ENCODE measurements at places on chromosomes 11 and 22.
A peak's percentile ranks its signal among the peaks of the same experiment; 100 is the strongest.

DNA sequence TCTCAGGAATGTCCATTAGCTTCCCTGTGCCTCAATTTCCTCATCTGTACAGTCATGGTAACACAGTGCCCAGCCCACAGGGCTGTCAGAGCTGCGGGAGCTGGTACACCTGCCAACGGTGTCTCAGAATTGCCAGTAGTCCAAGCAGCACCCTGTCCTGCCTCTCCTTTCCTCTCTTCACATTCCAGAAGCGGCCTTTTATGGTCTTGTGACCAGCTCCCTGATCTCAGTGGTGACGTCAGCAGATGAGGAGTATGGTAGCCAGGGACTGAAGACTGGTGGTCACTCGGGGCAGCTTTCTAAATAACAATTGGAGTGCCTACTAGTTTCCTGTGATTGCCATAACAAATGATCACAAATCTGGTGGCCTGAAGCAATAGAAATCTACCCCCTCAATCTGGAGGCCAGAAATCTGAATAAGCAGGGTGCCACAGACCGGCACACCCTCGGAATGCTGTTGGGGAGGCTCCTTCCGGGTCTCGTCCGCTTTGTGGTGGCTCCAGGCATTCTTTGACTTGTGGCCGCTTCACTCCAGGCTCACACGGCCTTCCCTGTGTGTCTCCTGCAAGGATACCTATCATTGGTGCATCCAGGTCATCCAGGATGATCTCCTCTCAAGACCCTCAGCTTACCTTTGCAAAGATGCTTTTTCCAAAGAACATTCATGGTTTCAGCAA lies 2.1 kb downstream of the FADD start:
- no peak for DNase-seq

DNA sequence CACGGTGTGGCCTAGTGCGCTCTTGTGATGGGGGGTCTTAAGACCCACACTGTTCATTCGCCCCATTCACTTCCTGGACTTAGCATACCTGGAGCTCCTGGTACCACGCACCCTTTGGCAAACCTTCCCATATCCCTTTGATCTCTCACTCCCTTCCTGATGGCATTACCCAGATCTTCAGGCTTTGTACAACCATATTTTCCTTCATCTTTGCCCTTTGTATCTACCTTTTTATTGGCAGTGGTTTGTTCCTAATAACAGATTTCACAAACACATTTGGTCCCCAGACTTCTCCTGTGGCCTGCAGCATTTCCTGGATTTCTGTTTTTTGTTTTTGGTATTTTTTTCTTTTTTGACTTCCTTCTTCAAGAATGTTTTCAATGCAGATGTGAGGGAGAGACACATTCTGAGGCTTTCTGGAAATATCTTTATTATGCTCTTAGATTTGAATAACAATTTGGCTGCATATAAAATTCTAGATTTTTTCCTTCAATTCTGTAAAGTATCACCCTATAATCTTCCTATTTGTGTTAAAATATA lies 16.1 kb upstream of the IFITM3 start:
- no peak for DNase-seq

GRCh38 chr11:115930291-115930690 lies 426.1 kb upstream of the CADM1 start:
- DNase-seq: no peak

GRCh38 chr11:61685617-61685967 lies 5.4 kb downstream of the DAGLA start:
- no peak for DNase-seq

GRCh38 chr11:78828676-78829075 lies 254.0 kb upstream of the NARS2 start:
- no peak for DNase-seq

DNA sequence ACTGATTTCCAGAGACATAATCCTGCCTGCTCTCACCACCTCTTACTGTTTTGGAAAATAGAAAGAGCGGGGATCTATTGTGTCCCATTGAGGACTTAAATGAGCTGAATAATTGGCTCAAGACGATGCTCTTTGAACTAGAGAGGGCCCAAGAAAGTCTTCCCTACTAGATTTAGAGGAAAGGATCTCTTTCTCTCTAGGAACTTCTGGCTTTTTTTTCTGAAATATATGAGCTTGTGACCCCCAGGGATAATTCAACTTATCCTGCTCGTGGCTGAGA lies 461.4 kb upstream of the KIRREL3 start:
- DNase-seq: no peak

DNA sequence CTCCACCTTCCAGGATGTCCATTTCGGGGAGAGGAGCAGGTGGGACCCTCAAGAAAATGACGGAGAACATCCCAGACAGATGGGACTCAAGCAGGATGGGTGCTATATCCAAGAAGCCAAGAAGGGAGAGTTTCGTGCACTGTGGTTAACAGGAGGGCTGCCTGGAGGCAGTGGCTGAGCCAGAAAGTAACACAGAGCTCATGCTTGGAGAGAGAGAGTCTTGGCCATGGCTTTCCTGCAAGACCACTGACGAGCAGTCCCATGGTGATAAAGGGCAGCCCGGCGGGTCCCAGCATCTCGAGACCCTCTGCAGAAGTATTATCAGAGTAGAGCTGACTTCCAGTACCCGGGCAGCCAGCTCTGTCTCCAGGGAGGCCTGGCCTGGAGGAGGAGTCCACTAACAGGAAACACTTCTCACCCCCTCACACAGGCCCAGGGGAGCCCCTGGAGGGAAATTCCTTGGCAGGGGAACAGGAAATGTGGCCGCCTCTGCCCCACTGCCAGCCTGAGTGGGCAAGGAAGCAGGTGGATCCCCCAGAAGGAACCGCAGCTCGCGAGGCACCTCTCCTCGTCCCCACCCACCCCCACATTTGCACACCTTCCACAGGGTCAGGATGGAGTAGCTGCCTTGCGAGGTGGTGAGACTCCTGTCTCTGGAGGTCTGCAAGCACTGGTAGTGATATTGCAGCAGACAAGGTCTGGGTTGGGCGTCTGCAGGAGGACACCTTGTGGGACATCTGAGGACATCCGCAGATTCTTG lies 32.2 kb downstream of the CYTH4 start:
- DNase-seq: no peak

DNA sequence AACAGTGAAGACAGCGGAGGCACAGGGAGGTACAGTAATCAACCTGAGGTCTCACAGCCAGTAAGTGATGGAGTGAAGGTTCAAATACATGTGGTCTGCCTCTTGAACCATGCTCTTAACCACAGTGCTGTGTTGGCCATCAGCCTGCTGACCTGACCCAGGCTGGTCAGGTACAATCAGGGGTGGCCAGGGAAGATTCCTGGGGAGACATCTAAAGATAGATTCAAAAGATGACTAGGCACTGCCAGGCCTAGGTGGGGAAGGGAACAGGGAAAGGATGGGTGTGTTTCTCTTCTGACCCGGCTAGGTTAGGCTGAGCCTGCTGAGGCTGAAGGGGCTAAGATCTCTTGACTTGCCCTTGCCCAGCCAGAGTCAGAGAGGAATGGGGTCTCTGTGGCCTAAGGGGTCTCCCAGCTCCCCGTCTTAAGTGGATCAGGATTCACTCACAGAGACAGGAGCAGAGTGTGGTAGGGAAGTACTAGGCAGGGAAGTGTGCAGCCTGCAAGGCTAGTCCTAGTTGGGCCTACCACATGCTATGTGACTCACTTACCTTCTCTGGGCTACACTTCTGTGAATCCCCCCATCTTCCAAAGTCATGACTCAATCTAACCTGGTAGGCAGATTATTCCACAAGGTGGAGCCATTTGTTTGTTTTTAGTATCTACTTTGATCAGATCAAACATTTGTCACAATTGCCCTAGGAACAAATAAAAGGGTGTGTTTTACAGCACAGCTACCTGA lies 10.4 kb upstream of the SREBF2 start:
- peak; percentile 30 for DNase-seq

DNA sequence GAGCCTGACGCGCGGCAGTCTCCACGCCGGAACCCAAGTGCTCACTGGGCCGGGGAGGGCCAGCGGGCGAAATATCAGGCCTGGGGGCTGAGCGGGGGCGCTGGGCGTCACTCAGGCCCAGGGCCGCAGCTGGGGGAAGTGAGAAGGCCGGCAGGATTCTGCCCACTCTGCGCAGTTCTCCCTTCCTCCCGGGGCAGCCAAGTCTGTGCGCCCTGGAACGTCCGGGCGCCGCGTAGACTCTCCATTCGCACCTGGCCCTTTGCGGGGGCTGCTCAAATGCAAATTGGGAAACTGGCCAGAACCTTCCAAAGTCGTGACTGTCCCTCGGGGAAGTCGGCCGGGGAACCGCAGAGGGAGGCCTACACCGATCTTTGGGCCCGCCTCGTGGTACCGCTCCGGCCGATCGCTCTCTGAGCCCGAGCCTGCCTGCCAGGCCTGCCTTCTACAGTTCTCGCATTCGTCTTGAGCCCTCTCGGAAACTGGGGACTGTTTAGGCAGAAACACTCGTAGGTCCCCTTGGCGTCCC lies 2.2 kb upstream of the SLC6A5 start:
- DNase-seq: no peak

- no peak for DNase-seq
Measured at GRCh38 chr22:33520904-33521780, 399.1 kb downstream of the LARGE1 start.

DNA sequence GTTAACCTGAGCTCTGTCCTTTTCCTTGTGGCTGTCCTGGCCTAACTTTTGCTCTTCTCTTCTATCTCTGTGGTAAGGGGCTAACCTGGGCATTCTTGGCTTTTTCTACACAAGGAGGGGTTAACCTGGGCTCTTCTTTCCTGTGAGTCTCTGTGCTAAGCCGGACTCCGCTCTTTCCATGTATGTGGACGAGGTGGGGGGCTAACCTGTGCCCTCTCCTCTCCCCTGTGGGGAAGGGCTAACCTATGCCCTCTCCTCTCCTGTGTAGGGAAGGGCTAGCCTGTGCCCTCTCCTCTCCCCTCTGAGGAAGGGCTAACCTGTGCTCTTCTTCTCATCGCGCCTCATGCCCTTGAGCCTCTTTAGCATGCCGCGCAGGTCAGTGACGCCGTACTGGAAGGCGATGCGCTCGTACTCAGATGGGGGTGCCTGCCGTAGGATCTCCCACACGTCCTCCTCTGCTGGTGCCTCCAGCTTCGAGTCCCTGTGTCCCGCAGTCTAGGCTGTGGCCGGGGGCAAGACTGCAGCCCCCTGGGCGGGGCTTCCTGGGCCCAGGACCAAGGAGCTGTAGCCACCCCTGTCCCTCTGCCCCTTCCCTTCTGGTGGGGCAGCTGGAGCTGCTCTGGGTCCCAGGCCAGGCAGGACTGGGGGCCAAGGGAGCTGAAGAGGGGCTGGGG lies 6.5 kb downstream of the MYBPC3 start:
- DNase-seq: no peak

DNA sequence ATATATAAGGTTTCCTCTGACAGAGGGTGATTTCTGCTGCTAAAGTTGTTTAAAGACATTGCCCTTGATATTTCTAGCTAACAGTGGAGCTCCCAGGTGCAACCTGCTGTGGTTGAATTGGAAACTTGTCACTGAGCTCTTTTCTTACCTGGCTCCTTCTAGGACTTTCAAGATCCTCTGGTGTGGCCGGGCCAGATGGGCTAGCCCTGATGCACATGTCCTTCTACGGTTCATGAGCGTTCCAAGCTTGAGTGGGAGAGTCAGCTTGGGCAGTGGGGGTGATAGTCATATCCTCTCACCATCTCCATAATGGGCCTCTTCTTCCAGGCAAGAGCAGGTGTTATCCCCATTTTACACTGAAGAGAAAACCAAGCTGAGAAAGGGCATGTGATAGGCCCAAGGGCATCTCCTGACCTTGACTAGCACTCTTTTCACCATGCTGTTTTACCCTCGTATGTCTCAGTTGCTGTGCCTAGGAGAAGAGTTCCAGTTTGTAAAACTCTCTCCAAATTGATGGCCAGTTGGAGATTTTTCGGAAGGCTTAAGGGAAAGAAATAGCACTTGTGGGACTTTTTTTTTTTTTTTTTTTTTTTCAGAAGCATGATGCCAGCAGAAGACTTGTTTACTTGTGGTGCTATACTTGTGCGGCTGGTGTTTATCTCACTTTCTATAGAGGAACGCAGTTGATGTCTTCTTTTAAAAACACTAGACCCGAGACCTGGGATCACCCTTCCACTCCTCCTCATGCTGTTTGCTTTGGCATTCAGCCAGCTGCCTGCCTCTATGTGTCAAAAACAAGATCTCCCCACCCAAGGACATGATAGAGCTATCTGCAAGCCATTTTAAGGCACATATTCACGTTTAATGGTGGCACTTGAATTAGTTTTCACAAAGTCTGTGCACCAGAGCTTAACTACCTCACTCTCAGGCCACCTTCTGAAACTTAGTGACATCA lies 32.6 kb downstream of the TEAD1 start:
- DNase-seq: no peak

DNA sequence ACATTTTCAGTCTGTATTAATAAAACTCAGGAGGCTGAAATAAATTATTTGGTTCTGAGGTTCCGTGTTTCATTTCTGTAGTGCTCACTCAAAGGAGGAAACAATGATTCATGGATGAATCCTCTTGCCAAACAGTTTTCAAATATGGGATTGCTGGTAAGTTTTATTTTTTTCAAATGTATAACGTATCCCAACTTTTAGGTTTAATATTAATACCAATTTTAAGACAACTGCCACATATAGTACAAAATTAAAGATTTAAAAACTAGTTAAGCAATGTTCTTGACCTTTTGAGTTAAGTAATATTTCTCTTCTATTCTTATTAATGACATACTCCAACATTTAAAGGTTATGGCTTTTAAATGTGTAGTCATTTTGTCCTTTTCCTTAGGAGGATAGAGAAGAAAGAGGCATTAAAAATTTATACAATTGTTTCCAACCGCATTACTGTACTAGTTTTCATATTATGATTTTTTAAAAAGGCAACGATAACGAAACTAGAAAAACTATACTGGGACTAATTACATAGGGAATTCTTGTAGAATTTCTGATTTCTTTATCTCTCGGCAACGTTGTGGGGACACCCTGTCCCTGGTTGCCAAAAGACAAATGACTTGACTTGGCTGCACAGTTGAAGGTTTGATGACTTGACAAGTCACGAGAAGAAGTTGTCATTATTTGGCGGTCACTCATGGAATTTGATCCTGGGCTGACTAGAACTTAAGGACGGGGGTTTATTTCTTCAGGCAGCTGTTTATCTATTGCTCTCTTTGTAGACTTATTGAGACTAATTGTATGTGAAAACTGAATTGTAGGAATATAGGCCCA lies 69.1 kb upstream of the ADSL start:
- no peak for DNase-seq

- DNase-seq: no peak
Measured at GRCh38 chr11:125025968-125026367, 37.1 kb upstream of the SLC37A2 start.

DNA sequence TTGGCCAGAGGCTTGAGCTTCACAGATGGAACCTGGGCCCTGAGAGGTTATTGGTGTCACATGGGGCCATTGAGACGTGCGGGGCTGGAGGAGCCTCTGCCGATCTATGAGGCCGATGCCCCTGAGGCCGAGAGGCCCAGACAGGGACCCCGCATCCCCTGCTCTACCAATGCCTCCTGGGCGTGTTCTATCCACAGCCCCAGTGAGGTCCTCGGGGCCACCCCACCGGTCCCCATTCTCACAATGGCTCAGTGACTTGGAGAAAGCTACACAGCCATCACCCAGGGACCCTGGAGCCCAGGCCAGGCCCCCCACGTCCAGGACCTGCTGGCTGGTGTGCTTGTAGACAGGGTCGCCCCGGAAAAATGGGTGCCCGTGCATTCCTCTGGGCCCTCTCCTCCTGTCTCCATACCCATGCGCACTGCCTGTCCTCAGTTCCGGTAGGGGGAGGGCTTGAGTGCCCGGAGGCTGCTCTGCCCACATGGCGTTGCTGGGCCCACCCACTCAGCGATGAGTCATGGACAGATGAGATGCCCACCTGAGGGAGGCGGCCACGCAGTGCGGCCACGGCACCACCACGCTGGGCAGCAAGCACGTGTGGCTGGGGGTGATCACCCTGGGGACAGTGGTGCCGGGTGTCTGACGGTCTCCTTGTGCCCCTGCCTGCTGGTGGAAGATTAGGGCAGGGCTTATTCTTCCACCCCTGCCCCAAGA lies 1224.7 kb downstream of the BRD1 start:
- DNase-seq: no peak

All from NK-92 treated with Interleukin-12 subunit alpha and Interleukin-12 subunit beta, amount 100 ng/mL, for 24 hours (cell line).